Transverse colon (tissue), 4 donors: ENCODE measurements at places on chromosomes 4 and X. TPM values are rescaled to one million over a fixed set of nuclear protein-coding genes. Genes with fewer than 3 reads are reported as not detected.

GRCh38 chr4:26992657-26993361 is 132.2 kb downstream of the STIM2 start:
- DNase-seq = no peak

- DNase-seq = no peak
Measured at GRCh38 chr4:118942465-118942864, 53.8 kb downstream of the SYNPO2 start.

The SCML2 gene
- total RNA-seq = 1.1 TPM

The PUDP gene
- total RNA-seq = 3.7 TPM

- DNase-seq = no peak
Measured at GRCh38 chr4:165106518-165106917, 6.1 kb downstream of the TMEM192 start.

The FHIP1A gene
- 44.1 TPM for total RNA-seq

DNA sequence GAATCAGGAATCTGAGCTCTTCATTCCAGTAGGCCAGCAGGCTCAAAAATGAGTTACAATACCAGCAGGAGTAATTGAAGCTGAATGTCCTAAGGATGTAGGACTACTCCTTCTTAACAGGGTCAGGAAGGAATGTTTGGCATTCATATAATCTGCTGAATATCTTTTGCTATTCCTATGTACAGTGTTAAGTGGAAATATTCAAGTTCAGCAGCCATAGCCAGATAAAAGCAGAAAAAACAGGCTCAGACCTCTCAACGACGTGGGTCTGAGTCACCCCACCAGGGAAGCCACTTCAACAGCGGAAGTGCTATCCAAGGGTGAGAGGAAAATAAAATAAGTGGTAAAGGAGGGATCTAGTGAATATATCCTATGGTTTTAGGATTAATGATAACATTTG is 577.0 kb downstream of the SPOCK3 start:
- no peak for DNase-seq

DNA sequence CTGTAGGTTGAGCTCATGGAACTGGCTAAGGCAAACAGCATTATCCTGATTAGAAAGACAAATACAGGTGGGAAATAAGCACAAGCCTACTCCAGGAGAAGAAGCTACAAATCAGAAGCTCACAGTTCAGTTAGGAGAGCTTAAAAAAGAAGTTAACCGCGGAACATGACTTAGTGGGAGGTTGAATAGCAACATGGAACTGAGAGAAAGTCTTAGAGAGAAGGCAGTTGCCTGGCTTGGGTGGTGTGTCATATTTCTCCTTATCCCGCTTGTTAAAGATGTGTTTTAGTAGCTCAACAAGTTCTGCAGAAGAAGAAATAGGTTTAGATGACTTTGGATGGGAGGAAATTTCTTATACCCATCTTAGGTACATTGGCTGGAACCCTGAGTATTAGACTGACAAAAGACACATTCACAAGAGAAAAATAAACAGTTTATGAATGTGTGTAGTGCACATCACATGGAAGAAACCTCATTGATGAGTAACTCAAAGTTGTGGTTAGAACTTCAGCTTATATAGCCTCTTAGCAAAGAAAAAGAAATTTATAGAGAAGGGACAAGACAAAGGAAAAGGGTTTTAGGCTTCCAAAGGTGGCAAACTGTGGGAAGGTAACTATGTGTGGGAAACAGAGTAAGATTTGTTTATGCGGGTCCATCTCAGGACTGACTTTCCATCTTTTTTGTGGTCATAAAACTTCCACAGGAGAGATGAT is 37.4 kb upstream of the RXFP1 start:
- no peak for DNase-seq
